Aorta (tissue), 5 donors: ENCODE measurements at places on chromosomes 3 and 15. TPM values are rescaled to one million over a fixed set of nuclear protein-coding genes. Genes with fewer than 3 reads are reported as not detected.

- DNase-seq: no peak
Measured at GRCh38 chr15:55999658-56000057, 6.2 kb upstream of the NEDD4 start.

- no peak for DNase-seq
Measured at GRCh38 chr3:30285188-30286006, 321.0 kb upstream of the TGFBR2 start.

Gene LRRC31
- not detected for total RNA-seq

Gene FOXB1
- total RNA-seq: not detected

Gene DUOX1
- 4.5 TPM for total RNA-seq

Gene FBXW12
- total RNA-seq: not detected
